ENCODE measurements at places on chromosomes 7 and 10. TPM values are rescaled to one million over a fixed set of nuclear protein-coding genes. Genes with fewer than 3 reads are reported as not detected.

Gene TSPAN33
- polyA plus RNA-seq: 64.0 TPM

DNA sequence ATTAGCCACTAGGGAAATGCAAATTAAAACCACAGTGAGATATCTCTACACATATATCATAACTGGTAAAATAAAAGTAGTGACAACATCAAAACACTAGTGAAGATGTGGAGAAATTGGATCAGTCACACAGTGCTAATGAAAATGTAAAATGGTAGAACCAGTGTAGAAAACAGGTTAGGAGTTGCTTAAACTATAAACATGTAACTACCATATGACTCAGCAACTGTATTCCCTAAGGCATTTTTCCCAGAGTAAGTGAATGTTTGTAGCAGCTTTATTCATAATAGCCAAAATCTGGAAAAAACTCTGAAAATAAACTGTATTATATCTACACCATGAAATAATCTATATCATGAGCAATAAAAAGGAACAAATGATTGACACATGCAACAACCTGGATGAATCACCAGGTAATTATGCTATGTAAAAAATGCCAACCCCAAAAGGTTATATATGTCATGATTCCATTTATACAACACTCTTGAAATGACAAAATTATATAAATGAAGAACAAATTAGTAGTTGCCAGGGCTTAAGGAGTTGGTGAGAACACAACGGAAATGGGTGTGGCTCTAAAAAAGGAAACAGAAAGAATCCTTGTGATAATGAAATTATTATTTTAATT, 22.8 kb downstream of the SLC25A40 start:
- DNase-seq: no peak

GRCh38 chr10:74079936-74080590, 70.6 kb downstream of the AP3M1 start:
- DNase-seq: no peak

Gene CCL24
- polyA plus RNA-seq: 0.29 TPM

- no peak for DNase-seq
These were observed 28.5 kb upstream of the CFAP46 start for GRCh38 chr10:132970641-132971438.

Gene DENND11
- polyA plus RNA-seq: 29.5 TPM

Gene PHF14
- polyA plus RNA-seq: 78.6 TPM

Measured in left renal pelvis (tissue), 4 donors.